ENCODE measurements at places on chromosomes 4 and X. TPM values are rescaled to one million over a fixed set of nuclear protein-coding genes. Genes with fewer than 3 reads are reported as not detected.

The TMEM154 gene
- 0.02 TPM for total RNA-seq

The SATL1 gene
- not detected for total RNA-seq

The APLN gene
- total RNA-seq = 0.82 TPM

The PCYT1B gene
- total RNA-seq = not detected

The NUP54 gene
- total RNA-seq = 27.7 TPM

The ANXA10 gene
- total RNA-seq = 2.6 TPM

The MTTP gene
- not detected for total RNA-seq

The PDE6B gene
- not detected for total RNA-seq

The TMEM187 gene
- 7.2 TPM for total RNA-seq

The BTK gene
- 0.18 TPM for total RNA-seq

The HS3ST1 gene
- 0.60 TPM for total RNA-seq

The MAPK10 gene
- total RNA-seq = 0.42 TPM

The CLCN3 gene
- total RNA-seq = 21.7 TPM

The CNKSR2 gene
- total RNA-seq = 2.5 TPM

The TMEM164 gene
- total RNA-seq = 106 TPM

The RADX gene
- total RNA-seq = 0.06 TPM

The ZNF630 gene
- total RNA-seq = 0.20 TPM

The RAB40AL gene
- not detected for total RNA-seq

The OGT gene
- total RNA-seq = 41.9 TPM

The MSX1 gene
- total RNA-seq = 8.6 TPM

The RAB33A gene
- 0.13 TPM for total RNA-seq

The KANTR gene
- 1.6 TPM for total RNA-seq

The PRPS1 gene
- total RNA-seq = 96.5 TPM

The DIPK2B gene
- total RNA-seq = not detected
